Activated CD4-positive, CD25-positive, alpha-beta regulatory T cell treated with anti-CD3 and anti-CD28 coated beads, Interleukin-2, amount 50 U/mL, for 72 hours (primary cell): ENCODE measurements at places on chromosomes 4 and X.

- DNase-seq, result no peak
These were observed 55.2 kb upstream of the TRPC3 start for GRCh38 chr4:122007016-122007415.

DNA sequence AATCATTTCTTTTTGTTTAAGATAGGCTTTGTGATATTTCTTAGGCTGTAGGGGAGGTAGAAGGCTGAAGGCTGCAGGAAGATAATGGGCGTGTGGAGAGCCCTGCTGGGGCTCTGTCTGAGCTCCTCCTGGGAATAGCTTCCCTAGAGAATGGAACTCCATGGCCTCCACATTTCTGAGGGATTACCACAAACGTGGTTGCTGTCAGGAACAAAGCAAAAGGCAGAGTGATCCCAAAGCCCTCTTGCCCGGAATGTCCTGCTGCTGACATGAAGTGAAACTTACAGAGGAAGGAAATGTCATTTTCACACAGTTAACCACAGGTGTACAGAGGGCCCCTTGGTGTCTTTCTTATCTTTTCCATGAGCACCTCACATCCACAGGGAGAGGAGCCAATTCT is 89.3 kb downstream of the DDIT4L start:
- DNase-seq, result no peak

DNA sequence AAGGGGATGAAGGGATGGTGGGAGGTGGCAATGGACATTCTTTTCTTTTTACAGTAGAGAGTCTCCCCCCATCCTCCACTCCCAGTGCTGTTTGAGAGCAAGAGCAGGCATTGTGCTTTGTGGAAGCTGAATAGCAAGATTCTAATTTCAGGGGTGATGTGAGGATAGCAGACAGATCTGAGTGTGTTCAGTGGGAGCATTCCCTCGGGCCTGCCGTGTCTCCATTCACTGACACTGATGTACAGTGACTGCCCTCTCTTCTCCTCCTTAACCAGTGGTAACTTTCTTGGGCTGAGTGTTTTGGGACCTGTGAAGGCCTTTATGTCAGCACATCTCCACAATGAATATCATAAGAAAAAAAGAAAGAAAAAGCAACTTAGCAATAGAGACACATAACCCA is 396.6 kb upstream of the RPS6KA3 start:
- no peak for DNase-seq

- no peak for DNase-seq
These were observed 40.9 kb upstream of the EOLA2 start for GRCh38 chrX:149979126-149979644.

DNA sequence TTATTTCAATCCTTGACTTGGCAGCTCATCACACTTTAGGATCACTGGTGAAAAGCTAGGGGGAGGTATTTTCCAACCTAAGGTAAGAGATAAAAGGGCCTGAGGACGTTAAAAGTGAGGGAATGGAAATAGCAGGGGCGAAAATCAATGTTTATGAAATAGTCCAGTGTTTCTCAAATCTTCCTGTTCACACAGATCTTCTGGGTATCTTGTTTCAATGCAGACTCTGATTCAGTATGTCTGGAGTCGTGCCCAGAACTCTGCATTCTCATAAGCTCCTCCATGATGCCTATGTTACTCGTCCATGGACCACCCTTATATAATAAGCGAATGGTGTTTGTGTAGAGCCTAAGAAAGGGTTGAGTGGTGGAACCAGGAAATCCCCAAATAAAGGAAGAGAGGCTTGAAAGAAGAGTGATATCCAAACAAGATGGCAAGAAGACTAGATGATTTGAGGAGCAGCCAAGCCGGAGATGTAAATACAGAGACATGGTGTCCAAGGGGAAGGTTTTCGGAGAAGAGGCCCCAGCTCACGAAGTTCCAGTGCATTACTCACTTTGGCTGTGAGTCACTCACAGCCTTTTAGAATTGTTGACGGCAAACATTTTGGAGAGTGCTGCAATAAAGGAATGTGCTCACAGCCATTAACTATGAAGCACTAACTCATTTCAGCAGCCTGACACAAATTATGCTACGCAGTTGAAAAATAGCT is 215.6 kb upstream of the PPARGC1A start:
- no peak for DNase-seq

GRCh38 chrX:20664774-20665173 is 398.1 kb upstream of the RPS6KA3 start:
- DNase-seq, result no peak

GRCh38 chr4:168701061-168701460 is 204.2 kb downstream of the PALLD start:
- DNase-seq, result no peak

GRCh38 chrX:147736045-147736444 is 175.7 kb upstream of the FMR1 start:
- no peak for DNase-seq

DNA sequence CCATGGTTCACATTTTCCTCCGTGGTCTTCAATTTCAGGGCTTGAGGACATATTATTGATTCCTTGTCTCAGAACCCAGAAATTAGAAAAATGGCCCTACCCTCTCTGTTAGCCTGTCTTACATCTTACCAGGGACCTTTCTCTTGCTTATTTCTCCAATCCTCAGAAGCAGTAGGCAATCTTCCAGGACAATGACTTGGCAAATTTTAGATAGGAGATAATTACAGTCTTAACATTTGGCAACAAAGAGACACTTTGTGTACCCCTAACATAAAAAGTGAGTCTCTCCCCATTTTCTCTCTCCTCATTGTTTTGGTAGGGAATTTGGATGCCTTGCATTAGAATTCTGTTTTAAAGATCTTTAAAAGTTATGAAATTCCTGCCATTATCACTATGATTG is 778.1 kb upstream of the SLIT2 start:
- no peak for DNase-seq

DNA sequence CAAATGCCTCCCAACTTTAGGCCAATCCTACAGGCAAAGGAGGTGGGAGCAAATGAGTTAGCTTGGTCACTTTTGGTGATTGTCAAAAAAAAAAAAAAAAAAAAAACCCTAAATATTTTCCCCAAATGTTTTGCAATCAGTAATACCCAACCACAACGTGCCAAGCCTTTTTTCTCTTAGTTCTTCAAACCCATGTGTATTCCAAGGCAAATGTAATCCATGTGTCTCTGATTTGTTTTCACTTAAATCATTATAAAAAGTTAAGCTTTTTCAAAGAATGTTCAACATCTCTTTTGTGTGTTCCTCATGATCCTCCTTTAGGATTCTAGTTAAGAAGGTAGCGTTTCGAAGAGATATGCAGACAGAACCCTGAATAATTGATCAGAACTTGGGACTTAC is 328.4 kb downstream of the PAPSS1 start:
- DNase-seq, result no peak

DNA sequence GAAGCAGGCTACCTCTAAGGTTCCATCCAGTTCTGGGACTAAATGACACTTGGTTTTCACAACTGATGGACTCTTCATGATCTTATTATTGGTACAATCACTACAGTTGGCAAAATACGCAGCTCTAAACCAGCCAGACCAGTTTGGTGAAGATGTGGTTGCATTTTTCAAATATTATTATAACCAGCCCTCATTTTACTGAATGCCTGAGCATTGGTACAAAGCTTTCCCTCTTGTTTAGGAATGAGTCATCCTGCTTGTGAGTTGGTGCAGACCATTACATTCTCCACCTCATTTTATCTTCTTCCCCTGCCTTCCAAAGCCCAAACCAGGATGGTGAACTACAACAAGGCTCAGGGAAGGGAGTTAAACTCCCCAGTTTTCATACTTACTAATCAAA is 223.1 kb downstream of the KDR start:
- no peak for DNase-seq

- no peak for DNase-seq
These were observed 45.0 kb upstream of the MSANTD1 start for GRCh38 chr4:3203971-3204431.

DNA sequence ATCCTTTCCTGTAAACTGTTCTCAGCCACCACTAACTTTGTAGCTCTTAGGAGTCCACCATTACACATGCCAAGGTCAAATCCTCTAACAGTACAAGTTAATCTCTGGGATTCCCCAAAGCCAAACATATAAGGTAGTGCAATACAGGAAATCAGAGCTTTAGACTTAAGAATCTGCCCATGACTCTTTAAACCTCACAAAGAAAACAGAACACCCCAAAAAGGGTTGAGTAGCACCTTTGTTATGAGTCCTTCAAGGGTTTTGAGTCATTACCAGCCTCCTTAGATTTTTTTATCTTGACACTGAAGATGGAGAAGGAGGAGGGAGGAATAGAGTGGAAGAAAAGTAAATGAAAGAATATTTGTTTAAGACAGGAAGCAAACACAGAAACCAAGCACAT is 243.9 kb upstream of the SPANXN1 start:
- no peak for DNase-seq

GRCh38 chr4:3783693-3784306 is 17.6 kb downstream of the ADRA2C start:
- no peak for DNase-seq

DNA sequence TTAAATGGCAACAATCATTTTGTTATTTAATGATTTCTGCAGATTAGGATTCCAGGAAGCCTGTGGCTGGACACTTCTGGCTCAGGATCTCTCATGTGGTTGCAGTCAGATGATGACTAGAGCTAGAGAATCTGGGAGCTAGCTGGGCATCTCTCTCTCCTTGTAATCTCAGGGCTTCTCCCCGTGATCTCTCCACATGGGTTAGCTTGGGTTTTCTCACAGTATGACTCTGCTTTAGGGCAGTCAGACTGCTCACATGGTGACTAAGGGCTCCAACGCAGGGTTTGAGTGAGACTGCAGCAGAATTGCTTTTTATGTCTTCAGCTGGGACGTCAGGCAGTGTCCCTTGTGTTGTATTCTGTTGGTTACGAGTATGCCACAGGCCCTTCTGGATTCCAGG is 361.4 kb downstream of the CBLL2 start:
- DNase-seq, result no peak

- DNase-seq, result no peak
These were observed 167.4 kb upstream of the FAM47A start for GRCh38 chrX:34299451-34299967.

- DNase-seq, result no peak
These were observed 2.5 kb downstream of the CCNI start for GRCh38 chr4:77073106-77073809.

DNA sequence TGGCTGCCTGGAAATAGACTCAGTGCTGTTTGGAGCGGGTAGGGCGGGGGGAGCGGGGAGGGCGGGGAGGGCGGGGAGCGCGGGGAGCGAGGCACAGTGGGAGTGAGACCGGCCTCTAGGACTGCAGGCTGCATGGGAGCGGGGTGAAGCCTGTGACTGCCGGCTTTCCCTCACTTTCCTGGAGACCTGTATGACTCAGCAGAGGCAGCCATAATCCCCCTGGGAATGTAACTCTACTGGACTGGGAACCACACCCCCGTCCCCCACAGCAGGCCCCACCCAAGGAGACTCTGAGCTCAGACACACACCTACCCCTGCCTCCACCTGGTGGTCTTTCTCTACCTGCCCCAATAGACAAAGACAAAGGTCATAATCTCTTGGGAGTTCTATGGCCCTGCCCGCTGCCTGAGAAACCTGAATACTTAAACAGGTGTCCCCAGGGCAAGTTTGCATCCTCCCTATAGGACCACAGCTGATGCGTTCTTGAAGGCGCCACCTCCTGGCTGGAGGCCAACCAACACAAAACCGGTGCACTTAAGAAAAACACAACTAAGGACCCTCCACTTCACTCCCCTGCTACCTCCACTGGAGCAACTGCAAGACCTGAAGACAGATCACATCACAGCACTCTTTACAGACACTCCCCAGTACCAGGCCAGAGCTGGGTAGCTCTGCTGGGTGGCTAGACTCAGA is 18.0 kb downstream of the HDAC8 start:
- no peak for DNase-seq

- DNase-seq, result no peak
These were observed 121.9 kb upstream of the ANK2 start for GRCh38 chr4:112927544-112927943.

GRCh38 chrX:66635360-66635759 is 3.5 kb downstream of the EDA2R start:
- DNase-seq, result no peak

DNA sequence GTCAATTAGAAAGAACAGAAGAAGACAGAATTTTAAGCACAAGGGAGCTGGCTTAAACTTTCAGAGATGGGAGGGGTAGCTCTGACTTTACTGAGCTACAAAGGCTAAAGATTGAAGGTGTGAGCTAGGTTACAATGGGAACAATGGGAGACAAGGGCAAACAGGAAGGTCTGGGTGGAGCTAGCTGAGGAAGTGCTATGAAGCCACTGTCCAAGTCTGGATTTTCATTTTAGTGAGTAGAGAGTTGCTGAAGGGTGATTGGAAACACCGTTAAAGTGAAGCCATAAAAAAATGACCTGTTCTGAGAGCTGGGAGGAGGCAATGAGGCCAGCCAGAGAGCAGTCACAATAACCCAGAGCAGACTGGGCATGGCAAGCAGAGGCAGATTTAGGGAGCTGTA is 104.3 kb upstream of the CITED1 start:
- DNase-seq, result no peak

DNA sequence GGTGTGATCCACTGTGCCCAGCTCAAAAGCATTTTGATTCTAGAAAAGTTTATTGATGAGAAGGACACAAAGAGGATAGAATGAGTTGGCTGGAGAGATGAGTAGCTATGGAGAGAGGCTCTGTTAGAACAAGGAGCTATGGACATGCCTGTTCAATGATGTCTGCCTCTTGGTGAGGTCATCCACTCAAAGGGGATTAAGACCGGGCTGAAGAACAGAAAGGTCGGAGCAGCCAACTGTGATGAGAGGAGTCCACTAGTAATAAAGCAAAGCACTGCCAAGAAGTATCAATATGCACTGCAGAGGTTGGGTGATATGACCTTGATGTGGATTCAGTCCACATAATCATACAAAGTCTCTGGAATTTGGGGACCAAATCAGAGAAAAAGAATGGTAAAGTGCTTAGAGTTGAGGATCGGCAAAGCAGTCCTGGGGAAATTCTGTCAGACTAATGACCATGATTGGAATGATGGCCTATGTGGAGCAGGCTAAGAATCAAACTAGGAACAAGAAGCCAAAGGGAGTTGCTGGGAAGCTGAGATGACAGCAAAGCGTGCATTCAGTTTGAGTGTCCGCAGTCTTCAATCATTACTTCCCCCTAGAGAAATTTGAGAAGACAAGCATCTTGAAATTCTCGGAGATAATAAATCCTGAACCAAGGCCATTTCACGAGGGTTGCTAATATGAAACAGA is 55.7 kb upstream of the MMAA start:
- no peak for DNase-seq

- no peak for DNase-seq
These were observed 5.7 kb downstream of the RAB40A start for GRCh38 chrX:103513476-103514108.

- DNase-seq, result no peak
These were observed 119.3 kb upstream of the CLNK start for GRCh38 chr4:10803713-10804343.

- no peak for DNase-seq
These were observed 682.0 kb downstream of the KCTD8 start for GRCh38 chr4:43766648-43767047.

- no peak for DNase-seq
These were observed 56.4 kb upstream of the DRP2 start for GRCh38 chrX:101163166-101163565.
